DMS 273 treated with DMSO at 0.1 percent for 48 hours (cell line): ENCODE measurements at places on chromosomes 6 and 20.

DNA sequence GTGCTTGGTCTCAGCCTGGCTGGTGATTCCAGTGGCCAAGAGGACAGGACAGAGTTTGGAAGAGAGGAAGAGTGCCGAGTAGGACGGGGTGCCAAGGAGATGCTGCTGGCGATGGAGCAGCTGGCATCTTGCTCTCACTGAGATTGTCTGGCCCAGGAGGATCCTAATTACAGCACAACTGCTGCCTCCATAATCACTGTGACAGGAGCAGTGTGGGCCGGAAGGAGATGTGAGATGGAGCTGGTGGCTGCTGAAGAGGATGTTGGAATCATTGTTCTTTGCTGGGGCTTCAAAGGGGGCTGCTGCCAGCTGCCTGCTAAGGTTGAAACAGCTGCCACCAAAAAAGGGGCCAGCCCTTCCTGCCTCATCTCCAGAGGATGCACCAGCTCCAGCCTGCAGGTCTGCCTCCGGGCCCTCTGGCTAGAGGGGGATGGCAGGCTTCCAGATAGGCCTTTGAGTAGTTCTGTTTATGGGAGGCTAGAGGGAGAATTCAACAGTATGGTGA is 214.4 kb downstream of the RNF144B start:
- no peak for DNase-seq

GRCh38 chr6:153787341-153787606 is 251.8 kb upstream of the OPRM1 start:
- no peak for DNase-seq

GRCh38 chr20:53126185-53126584 is 154.0 kb downstream of the TSHZ2 start:
- DNase-seq, result no peak

GRCh38 chr20:9742821-9743220 is 96.1 kb downstream of the PAK5 start:
- no peak for DNase-seq

DNA sequence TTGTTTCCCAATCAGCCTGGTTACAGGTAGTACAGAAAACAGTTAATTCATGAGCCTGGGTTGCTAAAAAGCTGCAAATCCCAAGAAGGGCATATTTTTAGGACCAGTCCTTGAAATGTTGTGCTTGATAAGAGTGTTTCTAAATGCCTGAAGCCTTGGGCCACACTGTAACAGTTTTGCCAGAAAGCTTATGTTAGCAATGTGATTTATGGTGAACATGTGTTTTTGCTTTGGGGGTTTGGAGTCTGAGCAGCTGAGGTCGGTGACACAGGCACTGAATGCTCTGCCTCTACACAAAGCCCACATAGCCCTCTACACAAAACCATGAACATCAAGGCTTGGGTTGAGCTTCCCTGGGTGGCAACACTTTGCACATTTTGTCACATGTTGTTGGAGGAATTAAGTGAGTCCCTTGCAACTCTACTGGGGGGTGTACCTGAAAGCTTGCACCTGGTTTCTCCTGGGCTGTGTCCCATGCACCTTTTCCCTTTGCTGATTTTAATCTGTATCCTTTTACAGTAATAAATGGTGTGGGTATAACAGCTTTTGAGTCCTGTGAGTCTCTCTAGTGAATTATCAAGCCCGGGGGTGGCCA is 22.2 kb downstream of the AHI1 start:
- DNase-seq, result no peak

GRCh38 chr20:25140968-25141367 is 54.5 kb upstream of the ENTPD6 start:
- DNase-seq, result no peak

GRCh38 chr6:39407446-39407993 is 85.0 kb upstream of the KCNK16 start:
- DNase-seq, result no peak

GRCh38 chr6:85594197-85594930 is 706 bp upstream of the SNX14 start:
- no peak for DNase-seq
